ENCODE measurements at places on chromosomes 3 and 15.

DNA sequence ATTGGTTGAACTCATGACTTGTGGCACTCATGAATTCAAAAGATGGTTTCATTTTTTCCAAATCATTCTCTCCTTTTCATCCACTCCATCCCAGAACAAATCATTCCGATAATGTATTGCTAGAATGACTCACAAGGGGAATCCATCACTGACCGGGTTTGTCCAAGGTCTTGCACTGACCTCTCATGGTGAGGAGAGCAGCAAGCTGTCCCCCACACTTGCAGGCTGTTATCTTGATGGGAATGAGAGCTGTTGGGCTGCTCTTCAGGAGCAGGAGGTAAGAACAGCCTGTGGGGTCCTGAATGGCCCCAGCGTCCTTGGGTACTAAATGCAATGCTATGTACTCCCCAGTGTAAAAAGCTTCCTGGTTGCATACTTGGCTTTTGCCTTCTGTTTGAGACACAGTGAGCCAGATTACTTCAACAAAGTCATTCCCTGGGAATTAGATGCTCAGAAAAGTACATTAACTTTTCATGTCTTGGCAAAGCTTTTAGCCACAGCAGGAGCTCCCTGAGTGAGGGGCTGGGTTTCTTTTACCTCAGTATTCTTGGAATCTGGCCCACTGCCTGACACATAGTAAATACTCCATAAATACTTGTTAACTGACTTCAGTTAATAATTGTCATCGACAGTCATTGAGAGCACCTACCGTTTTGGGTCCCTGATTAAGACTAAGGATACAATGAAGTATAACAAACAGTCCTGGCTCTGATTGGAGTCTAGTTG is 24.1 kb downstream of the CCNL1 start:
- DNase-seq, result no peak

DNA sequence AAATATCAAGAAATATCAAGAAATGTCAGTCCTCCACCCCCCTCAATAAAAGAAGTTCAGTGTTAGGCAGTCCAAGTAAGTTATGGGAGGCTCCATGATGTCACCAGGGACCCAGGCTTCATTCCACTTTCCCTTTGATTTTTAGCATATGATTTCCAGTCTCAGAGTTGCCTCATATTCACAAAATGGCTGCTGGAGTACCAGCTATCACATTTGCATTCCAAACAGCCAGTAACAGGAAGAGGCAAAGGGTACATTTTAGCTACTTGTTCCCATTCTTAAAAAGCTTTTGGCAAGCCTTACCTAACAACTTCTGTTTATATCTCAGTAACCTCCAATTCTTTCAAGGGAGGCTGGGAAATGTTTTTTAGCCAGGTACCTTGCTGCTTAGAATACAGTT is 13.4 kb upstream of the KLF13 start:
- DNase-seq, result no peak

DNA sequence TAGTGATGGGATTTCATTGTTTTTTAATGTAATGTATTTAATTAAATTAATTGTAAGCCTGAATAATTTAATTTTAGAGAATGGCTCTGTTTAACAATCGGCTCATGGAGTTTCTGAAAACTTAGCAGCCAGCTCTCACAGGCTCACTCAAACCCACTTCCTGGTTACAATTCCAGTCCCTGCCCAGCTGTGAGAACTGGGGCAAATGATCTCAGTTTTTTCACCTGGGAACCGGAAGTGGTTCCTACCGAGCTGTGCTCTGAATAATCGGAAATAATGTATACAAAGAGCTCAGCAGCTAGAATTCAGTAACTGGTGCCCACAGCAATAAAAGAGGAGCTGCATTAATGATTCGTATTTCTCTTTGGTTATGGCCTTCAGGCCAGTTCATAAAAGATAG is 244.3 kb upstream of the MCTP2 start:
- DNase-seq, result peak; percentile 58

DNA sequence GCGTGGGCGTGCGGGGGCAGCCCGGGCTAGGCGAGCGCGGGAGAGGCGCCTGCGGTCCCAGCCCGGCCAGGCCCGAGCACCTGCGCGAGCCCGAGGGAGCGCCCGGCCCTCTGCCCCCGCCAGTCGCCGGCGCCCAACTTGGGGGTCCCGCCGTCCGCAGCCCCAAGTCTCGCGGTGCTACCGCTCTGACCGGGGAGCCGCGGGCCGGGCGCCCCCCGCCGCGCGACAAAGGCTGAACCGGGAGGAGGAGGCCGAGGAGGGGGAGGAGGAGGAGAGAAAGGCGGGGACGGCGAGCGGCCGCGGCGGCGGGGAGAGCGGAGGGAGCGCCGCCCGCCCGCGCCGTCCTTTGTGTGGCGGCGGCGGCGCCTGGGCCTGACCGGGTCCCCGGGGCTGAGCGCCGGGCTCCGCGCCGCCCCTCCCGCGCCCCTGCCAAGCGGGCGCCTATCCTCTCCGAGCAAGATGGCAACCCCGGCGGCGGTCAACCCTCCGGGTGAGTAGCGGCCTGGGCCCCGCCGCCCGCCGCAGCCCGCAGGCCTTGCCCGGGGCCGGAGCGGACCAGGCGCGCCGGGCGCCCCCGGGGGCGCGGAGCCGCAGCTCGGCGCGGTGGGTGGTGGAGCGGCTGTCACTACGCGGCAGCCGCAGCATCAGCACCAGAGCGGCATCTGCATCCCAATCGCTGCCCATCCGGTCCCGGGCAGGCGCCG is at the start of gene ARNT2:
Gene ARNT2 (plus strand): TSS at position 326 of the 704 bp plus-strand sequence. CDS start 134 bp downstream, at position 460.
- DNase-seq, result no peak

GRCh38 chr3:178500631-178501030 is 35.6 kb upstream of the KCNMB2 start:
- no peak for DNase-seq

- no peak for DNase-seq
Measured at GRCh38 chr3:30688776-30689641, 82.6 kb downstream of the TGFBR2 start.

DNA sequence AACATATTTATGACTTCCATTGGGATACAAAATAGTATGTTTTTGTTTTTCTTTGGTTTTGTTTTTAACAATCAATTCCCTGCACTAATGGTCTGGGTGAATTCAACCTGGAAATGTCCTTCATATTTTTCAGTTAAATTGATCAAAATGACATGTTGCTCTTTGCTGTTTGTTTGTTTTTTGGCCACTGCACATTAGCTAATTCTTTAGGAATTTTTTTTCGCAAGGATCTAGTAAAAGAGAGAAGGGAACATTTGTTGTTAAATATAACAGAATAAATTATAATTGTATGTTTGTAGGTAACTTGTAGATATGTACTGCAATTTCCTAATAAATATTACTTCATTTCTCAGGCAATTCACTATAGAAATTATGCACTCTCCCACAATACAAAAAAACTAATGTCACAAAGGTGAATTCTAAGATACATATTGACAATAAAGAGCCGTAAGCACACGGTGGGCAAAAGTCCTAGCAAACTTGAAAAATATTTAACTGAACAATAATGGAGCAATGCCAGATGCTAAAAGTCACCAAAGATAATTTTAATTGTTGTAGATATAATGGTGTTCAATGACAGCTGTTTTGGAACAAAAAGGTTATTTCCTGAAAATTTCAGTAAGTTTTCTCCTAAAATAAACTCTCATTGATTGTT is 21.4 kb upstream of the PPARG start:
- DNase-seq, result no peak

DNA sequence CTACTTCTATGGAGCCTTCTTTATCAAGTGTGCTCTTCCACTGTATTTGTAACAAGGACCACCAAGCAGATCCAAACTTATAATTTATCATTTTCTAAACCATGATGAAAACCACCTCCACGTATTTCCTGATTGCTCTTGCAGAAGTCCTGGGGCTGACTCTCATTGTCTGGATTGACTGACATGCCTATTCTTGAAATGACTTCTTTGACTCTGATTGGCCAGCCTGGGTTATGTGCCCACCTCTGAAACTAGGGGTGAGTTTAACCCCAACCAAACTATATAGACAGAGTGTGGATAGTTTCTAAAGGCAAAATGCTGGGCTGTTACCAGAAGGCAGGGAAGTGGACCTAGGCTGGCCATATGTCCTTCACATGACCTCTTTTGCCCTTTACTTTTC is 12.7 kb downstream of the TMPRSS7 start:
- DNase-seq, result no peak

DNA sequence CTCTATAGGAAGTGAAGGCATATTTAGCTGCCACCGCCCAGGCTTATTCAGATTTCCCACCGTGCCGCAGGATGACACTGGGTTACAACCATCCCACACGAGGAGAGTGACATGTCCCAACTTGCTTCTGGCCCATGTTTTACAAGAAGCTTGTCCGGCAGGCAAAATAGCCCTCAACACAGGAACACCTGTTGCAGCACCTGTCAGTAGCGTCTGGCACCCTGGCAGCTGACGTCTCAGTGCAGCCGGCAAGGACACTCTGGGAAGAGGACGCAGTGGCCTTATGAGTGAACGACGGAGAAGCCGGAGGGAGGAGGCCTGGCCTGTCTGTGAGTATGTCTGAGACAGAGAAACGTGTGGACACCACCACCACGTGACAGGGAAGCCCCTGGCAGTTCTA is 32.1 kb downstream of the FAM174B start:
- no peak for DNase-seq

- DNase-seq, result no peak
Measured at GRCh38 chr3:130548356-130548755, 31.4 kb downstream of the COL6A6 start.

DNA sequence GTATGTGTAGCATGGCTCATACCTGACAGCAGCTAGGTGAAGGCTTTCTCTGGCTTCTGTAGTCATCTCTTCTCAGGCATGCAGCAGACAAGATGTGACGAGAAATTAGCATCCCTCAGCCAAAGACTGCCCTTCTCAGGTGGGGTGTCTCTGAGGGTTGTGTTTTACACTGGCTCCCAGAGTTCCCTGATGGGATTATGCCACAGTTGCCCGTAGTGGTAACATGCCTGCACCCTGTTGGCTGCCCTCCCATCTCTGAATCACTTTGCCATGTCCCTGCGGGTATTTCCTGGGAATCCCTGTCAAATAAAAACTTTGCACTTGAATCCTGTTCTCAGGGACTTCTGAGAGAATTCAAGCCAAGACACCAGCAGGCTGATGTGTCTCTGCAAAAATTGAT is 70.5 kb downstream of the LRTM1 start:
- DNase-seq, result no peak

DNA sequence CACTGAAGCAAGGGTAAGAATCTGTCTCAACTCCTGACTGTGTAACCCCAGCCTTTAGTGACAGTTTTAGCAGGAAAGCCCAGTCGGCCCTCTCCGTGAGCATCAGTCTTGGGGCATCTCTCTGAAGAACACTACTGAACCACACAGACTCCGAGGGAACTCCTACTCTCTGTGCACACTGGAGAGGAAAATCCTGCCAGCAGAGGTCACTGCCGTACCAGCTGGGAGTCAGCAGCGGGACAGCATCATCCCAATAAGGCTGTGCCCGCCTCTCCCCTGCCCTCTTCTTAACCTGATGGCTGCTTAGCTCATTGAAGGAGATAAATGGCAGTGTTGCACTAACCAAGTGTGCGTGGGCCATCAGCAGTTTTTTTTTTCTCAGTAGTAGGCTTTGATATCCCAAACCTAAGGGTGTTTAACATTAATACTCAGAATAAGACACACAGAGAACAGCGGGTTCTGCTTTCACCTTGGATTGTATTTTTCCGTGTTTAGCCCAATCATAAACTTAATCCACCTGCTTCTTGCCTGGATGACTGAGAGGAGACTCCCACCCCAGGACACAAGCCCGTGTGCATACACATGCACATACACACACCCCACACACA is 26.6 kb upstream of the RASA2 start:
- peak; percentile 89 for DNase-seq

- DNase-seq, result peak; percentile 74
Measured at GRCh38 chr3:188323067-188323842, 169.3 kb downstream of the LPP start.

DNA sequence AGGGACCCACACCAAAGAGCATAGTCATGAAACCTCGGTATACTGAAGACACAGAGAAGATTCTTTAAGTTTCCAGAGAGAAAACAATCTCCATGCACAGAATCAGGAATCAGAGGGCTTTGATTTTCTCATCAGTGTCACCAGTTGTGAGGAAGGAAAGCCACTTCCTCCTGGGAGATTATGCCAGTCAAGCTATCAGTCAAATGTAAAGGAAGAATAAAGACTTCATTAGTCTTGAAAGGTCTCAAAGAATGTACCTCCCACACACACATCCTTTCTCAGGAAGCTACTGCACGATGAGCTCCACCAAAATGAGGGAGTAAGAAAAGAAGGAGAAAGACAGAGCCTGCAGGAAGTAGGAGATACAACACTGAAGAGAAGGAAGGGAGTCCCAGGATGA is 486.3 kb downstream of the SHQ1 start:
- no peak for DNase-seq

- DNase-seq, result no peak
Measured at GRCh38 chr3:189165092-189165612, 6.6 kb upstream of the TPRG1 start.

- DNase-seq, result peak; percentile 41
Measured at GRCh38 chr3:67384760-67385397, 269.5 kb downstream of the SUCLG2 start.

GRCh38 chr15:60614862-60615771 is 136.2 kb upstream of the ICE2 start:
- no peak for DNase-seq

GRCh38 chr3:195096484-195097330 is 174.3 kb downstream of the XXYLT1 start:
- no peak for DNase-seq
